ENCODE measurements at places on chromosomes 6 and 20.
A peak's percentile ranks its signal among the peaks of the same experiment; 100 is the strongest.

DNA sequence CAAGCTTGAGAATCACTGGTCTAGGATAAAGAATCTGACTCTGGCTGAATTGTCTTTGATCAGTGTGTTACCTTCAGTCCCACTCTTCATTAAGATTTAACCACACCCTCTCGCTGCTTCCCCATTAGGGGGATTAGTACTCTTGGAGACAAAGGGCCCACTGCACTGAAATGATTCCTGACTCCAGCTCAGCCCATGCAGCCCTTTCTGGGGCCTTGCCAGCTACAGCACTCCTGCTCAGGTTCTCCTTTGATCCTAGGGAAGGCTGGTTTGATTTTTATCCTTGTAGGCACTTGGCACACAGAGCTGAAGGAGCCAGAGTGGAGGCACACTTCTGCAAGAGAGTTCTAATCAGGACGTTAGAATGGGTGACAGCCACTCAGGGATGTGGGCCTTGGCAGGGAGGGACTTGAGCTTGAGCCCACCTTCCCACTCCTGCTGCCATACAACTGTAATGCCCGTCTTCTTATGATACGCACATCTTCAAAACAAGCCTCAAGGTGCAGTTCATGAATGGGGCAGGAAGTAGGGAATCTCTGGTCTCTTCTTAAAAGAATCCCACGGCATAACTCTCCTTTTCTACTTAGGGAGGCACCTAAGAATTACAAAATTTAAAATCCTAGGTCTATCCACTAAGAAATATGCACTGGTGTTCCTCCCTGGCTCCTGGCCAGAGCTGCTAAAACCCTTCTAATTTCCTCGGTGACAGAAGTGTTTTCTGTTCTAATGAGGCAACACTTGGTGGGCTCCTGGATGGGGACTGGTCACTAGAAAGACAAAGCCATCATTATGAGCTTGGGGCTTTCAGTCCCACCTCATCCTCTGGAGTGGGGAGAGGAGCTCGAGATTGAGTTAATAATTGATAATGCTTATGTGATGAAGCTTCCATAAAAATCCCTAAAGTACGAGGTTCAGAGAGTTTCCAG lies 1.5 kb upstream of the SLA2 start:
- DNase-seq, result no peak

DNA sequence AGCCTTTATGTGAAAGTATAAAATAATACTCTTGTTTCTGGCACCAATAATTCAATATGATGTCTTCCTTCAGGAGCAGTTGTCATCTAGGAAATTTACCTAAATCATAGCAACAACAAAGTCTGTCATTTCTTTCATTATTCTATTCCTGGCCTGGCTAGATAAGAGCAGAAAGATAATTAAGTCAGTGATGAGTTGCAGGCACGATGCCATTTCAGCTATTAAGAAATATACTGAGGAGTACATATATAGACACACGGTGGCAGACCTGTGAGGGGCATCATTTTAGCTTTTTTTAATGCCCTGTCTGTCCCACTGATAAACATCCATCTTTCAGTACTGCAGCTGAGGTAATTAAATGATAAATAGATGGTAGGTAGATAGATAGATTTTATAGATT lies 756.1 kb upstream of the EPHA7 start:
- DNase-seq, result no peak

DNA sequence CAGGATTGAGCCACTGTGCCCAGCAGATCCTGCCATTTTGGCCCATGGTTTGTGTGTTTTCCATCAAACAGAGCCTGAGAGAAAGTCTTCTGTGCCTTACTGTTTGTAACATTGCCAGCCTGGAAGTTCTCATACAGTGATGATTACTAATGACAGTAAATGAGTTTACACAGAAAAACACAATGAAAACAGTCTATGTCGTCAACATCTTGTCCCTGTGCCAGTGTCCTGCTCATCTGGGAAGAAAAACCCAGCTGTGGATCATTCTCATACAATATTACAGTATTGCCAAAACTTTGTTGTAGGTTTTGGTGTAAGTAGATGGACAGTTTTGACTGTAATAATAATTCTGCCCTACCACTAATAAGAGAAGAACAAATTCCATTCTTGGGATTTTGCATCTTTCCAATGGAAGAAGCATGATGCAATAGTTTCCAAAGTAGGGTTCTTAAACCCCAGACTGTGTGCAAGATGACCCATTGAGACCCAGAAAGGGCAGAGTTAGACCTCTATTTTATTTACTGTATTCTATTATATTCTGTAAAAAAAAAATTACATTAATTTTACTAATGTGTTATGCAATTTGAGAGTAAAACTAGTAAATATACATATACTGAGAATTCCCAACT lies 135.0 kb upstream of the JARID2 start:
- DNase-seq, result no peak

GRCh38 chr6:113442040-113442439 lies 415.1 kb upstream of the MARCKS start:
- no peak for DNase-seq

DNA sequence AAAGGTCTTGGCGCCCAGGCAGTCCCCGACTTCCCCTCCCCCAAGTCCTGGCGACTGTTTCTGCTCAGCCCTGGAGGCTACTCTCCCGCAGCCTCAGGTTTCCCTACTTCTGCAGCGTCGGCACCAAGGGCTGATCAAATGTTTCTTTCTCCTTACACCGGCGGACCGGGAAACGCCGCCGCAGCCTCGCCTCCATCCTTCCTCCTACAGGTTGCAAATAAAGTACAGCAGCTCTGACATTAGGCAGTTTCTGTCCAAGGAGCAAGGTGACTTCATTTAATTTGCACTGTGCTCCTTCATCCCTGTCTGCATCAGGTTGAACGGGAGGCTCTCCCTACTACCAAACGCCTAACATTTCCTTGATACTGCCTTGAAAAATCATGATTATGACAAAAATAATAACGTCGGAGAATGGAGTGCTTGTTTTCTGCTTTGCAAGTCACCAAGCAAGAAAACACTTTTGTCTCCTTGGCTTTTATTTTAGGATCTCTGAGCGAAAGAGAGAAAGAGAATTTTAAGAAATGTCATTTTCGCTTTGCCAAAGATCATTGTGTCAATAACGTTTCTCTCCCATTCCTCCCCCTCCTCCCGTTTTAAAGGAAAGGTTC lies 1.0 kb downstream of the CLIC5 start:
- peak; percentile 5 for DNase-seq

GRCh38 chr6:155418017-155418761 lies 37.5 kb downstream of the NOX3 start:
- DNase-seq, result no peak

GRCh38 chr6:13767121-13767808 lies 47.1 kb downstream of the MCUR1 start:
- no peak for DNase-seq

GRCh38 chr6:110658631-110659211 lies 156.5 kb downstream of the CDK19 start:
- no peak for DNase-seq

GRCh38 chr6:110419028-110419739 lies 3.8 kb upstream of the DDO start:
- no peak for DNase-seq

DNA sequence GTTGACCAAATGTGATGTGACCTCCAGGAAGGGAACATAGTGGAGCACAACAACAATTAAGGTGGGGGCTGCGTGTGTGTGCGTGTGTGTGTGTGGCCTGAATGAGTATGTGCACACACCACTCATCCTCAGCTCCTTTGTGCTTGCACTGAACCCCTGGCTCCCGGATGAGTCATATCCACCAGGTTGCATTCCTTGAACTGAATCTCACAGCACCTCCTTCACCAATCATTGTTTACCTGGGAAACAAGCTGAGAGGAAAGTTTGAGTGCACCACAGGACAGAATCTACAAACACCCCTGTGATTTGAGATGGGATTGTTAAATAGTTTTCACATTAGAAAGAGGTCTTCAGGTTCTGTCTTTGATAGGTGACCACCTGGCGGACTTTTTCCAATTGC lies 33.7 kb upstream of the GPR6 start:
- no peak for DNase-seq

DNA sequence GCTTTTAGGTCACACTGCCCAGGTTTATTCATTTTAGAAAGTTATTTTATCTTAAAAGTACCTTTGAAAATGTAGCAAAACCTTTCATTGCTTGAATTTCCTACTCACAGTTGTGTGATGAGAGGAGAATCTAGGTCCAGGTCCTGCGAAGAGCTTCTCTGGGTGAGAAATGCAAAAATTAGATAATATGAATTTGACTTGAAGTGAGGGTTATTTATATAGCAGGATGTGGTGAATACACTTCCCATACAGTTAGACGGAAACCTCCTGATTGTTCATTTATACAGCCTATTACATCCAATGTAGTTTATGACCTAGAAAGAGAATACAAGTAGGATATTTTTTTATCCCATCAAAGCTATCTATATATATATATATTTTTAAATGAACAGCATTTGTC lies 30.5 kb downstream of the CDKAL1 start:
- DNase-seq, result no peak

DNA sequence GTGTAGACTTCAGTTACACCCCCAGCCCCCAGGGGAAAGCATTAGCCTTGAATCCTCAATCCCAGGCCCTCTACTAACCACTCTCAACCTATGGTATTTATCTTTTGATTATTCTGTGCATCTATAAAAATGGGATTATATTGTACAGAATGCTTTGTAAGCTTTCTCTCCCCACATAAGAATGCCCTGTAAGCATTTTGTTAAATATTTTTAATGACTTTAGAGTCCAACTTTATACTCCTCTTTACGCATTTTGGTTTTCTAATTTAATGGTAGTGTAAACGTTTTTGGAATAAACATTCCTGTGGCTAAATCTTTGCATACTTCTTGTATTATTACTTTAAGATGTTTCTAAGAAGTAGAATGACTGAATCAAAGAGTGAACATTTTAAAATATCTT lies 35.4 kb downstream of the FBXO9 start:
- no peak for DNase-seq

- DNase-seq, result peak; percentile 2
These were observed 42.4 kb upstream of the GNRH2 start for GRCh38 chr20:3000852-3001523.
